ENCODE measurements at places on chromosomes 13 and 19.
A peak's percentile ranks its signal among the peaks of the same experiment; 100 is the strongest.

DNA sequence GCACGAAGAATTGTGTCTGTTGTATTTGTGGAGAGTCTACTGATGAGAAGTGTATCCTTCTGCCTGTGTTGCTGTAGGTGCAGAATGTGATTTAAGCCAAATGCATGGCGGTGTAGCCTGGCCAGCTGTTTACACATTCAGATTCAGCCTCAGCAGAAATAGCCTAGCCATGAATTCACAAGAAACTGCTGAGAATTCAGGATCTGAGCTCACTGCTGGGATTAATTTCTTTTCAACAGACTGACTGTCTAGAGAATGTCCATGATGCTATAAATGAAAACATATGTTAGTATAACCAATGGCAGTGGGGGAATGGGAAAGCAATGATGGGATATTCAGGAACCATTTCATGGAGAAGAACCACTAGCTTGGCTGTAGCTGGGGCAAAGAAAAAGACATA is 77.4 kb upstream of the RNF113B start:
- peaks cover 46% of the 10 kb centered on the region for H3K4me1 ChIP-seq
- H3K4me3 ChIP-seq = no peak overlapping the region
- peak overlapping the region; percentile 75 for H3K27ac ChIP-seq
- no peaks in the 10 kb centered on the region for H3K36me3 ChIP-seq
- DNase-seq = peak; percentile 63

DNA sequence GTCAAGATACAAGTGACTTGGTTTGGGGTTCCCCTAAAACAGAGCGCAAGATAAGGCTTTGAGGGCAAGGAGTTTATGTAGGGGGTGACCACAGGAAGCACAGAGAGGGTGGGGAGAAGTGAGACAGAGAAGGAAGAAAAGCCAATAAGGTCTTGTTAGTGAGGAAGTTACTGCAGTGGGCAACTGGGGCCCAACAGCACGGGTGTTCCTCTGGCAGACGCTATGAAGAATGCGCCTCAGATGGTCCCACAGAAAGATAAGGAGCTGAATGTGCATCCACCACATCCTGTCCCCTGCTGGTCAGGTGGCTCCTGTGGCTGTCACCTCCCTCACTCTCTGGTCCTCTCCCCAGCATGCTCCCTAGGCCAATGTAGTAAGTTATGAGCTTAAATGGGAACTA is 333.5 kb downstream of the TSHZ3 start:
- DNase-seq = no peak
- no peaks in the 10 kb centered on the region for H3K4me1 ChIP-seq
- H3K27me3 ChIP-seq = no peaks in the 10 kb centered on the region

- no peak overlapping the region for H3K4me3 ChIP-seq
- H3K27me3 ChIP-seq = no peaks in the 10 kb centered on the region
- DNase-seq = no peak
- H3K27ac ChIP-seq = no peak overlapping the region
- peaks cover 6% of the 10 kb centered on the region for H3K36me3 ChIP-seq
Observed at GRCh38 chr19:10876459-10877240, 5.3 kb downstream of the CARM1 start.

DNA sequence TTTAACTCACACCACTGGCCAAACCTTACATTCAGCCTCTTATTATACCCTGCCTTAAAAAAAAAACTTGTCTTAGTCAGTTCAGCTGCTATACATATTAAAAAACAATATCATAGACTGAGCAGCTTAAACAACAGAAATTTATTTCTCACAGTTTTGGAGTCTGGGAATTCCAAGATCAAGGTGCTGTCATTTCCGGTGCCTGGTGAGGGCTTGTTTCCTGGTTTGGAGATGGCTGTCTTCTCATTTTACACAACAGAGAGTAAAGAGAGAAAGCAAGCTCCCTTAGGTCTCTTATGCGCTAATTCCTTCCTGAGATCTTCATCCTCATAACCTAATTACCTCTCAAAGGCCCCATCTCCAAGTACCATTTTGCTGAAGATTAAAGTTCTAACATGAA is 769.2 kb downstream of the DIAPH3 start:
- no peak overlapping the region for H3K4me3 ChIP-seq
- no peaks in the 10 kb centered on the region for H3K27me3 ChIP-seq
- no peaks in the 10 kb centered on the region for H3K4me1 ChIP-seq
- no peaks in the 10 kb centered on the region for H3K36me3 ChIP-seq

- H3K36me3 ChIP-seq = no peaks in the 10 kb centered on the region
- no peak overlapping the region for H3K27ac ChIP-seq
- no peak for DNase-seq
- H3K4me1 ChIP-seq = no peaks in the 10 kb centered on the region
- H3K4me3 ChIP-seq = no peak overlapping the region
Observed at GRCh38 chr13:52899206-52899605, 50.8 kb upstream of the PCDH8 start.

GRCh38 chr13:112207129-112207528 is 140.2 kb downstream of the SOX1 start:
- DNase-seq = no peak
- no peak overlapping the region for H3K4me3 ChIP-seq
- no peaks in the 10 kb centered on the region for H3K4me1 ChIP-seq
- peaks cover 86% of the 10 kb centered on the region for H3K27me3 ChIP-seq

- peak; percentile 66 for DNase-seq
- peak overlapping the region; percentile 83 for H3K27ac ChIP-seq
- no peaks in the 10 kb centered on the region for H3K36me3 ChIP-seq
- H3K27me3 ChIP-seq = no peaks in the 10 kb centered on the region
- H3K4me1 ChIP-seq = peaks cover 29% of the 10 kb centered on the region
- no peak overlapping the region for H3K4me3 ChIP-seq
Observed at GRCh38 chr13:29619995-29620394, 24.5 kb upstream of the SLC7A1 start.

DNA sequence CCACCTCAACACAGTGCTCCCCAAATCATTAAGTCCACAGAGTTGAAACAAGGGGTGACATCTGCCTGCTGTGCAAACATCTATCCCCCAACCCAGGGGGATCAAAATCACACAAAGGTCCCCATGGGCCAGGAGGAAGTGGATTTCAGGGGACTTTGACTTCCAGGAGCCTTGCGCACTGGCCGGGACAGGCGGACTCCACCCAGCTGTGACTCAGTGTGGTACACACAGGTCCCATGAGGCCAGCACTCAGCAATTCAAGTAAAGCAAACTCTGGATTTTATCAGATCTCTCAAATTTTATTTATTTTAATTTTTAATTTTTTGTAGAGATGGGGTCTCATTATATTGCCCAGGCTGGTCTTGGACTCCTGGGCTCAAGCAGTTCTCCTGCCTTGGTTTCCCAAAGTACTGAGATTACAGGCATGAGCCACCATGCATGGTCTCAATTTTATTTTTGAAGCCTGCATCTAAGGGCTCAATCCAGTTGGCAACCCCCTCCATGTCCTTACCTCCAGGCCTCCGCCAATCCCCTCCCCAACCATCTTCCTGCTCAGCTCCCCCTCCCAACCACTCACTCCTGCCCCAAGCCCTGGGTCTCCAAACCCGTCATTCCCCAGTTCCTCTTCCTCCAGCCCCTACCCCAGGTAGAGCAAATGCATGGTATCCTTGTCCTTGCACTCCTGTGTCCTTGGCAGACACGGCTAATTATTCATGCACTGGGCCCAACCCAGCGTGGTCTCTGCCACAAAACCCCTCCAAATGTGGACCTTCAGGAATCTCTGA is 18.2 kb downstream of the ARHGAP33 start:
- peaks cover 23% of the 10 kb centered on the region for H3K27me3 ChIP-seq
- no peaks in the 10 kb centered on the region for H3K4me1 ChIP-seq
- no peak overlapping the region for H3K4me3 ChIP-seq
- DNase-seq = no peak
- no peak overlapping the region for H3K27ac ChIP-seq
- H3K36me3 ChIP-seq = no peaks in the 10 kb centered on the region

DNA sequence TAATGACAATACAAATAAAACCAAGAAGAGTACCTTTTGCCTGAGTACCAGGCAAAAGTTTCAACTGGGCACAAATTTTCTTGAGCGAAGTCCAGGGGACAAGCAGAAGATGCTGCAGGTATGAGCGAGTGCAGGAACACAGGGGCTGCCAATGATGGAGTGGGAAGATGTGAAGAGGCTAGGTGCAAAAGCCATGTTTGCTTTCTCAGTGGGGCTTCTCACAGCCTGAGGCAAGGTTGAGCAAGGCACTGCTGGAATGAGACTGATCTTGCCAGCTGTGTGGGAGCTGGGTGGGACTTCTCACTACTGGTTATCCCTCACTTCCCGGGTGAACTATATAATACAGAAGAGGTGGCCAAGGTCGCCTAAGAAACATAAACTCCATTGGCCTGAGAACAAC is 1200.7 kb downstream of the SLITRK1 start:
- no peaks in the 10 kb centered on the region for H3K36me3 ChIP-seq
- no peak overlapping the region for H3K4me3 ChIP-seq
- no peak overlapping the region for H3K27ac ChIP-seq
- no peak for DNase-seq
- no peaks in the 10 kb centered on the region for H3K27me3 ChIP-seq

GRCh38 chr19:47013041-47013517 is 6.6 kb upstream of the NPAS1 start:
- H3K36me3 ChIP-seq = no peaks in the 10 kb centered on the region
- no peak overlapping the region for H3K4me3 ChIP-seq
- DNase-seq = peak; percentile 83

DNA sequence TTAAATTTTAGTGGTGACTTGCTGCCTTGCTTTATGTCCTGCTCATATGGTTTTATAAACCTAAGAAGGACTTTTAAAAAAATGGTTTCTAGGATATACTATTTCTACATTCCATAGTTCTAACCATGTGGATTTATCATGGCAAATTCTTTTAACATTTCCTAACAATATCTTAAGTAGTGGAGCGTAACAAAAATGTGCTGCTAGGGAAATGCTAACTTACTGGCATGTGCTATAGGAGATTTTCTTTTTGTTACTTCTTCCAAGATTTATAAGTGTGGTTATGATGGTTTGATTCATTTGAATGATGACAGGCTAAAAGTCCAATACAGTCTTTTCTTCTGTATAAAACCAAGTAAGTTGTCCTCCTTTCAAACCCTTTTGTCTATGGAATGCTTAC is 713.7 kb downstream of the SLITRK1 start:
- no peaks in the 10 kb centered on the region for H3K4me1 ChIP-seq
- no peak overlapping the region for H3K4me3 ChIP-seq
- no peaks in the 10 kb centered on the region for H3K36me3 ChIP-seq
- no peak for DNase-seq
- no peaks in the 10 kb centered on the region for H3K27me3 ChIP-seq

DNA sequence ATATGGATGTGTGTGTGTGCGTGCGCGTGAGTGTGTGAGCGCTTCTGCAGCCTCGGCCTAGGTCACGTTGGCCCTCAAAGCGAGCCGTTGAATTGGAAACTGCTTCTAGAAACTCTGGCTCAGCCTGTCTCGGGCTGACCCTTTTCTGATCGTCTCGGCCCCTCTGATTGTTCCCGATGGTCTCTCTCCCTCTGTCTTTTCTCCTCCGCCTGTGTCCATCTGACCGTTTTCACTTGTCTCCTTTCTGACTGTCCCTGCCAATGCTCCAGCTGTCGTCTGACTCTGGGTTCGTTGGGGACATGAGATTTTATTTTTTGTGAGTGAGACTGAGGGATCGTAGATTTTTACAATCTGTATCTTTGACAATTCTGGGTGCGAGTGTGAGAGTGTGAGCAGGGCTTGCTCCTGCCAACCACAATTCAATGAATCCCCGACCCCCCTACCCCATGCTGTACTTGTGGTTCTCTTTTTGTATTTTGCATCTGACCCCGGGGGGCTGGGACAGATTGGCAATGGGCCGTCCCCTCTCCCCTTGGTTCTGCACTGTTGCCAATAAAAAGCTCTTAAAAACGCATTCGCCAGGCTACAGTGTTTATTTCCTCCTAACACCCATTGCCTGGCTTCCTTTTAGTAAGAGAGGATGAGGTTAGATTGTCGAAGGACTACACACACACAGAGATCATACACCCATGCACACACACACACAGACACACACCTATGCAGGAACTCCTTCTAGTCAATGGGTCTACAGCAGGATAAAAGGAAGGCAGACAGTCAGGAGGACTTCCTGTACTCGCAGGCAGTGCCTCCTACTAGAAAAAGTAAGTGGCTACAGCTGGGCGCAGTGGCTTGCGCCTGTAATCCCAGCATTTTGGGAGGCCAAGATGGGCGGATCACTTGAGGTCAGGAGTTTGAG is 7.1 kb downstream of the FOSB start:
- H3K27ac ChIP-seq = no peak overlapping the region
- H3K36me3 ChIP-seq = no peaks in the 10 kb centered on the region
- H3K4me3 ChIP-seq = no peak overlapping the region

DNA sequence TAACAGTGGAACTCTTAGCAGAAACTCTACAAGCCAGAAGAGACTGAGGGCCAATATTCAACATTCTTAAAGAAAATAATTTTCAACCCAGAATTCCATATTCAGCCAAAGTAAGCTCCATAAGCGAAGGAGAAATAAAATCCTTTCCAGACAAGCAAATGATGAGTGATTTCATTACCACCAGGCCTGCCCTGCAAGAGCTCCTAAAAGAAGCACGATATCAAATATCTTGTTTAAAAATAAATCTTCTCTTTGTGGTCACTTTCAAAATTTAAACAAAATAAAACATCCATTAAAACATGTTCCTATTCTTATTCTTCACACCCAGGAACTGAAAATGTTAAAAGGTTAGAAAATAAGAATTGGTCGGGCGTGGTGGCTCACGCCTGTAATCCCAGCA is 13.7 kb downstream of the MICU2 start:
- no peak overlapping the region for H3K27ac ChIP-seq
- no peaks in the 10 kb centered on the region for H3K27me3 ChIP-seq
- H3K36me3 ChIP-seq = no peaks in the 10 kb centered on the region
- no peak overlapping the region for H3K4me3 ChIP-seq

GRCh38 chr13:110261166-110262081 is 45.5 kb downstream of the COL4A1 start:
- no peak for DNase-seq
- peaks cover 71% of the 10 kb centered on the region for H3K4me1 ChIP-seq
- H3K27ac ChIP-seq = 0 out of 2 replicates have a peak overlapping the region, but pooled peaks have one; percentile 6
- H3K27me3 ChIP-seq = no peaks in the 10 kb centered on the region
- H3K36me3 ChIP-seq = peaks cover 21% of the 10 kb centered on the region

DNA sequence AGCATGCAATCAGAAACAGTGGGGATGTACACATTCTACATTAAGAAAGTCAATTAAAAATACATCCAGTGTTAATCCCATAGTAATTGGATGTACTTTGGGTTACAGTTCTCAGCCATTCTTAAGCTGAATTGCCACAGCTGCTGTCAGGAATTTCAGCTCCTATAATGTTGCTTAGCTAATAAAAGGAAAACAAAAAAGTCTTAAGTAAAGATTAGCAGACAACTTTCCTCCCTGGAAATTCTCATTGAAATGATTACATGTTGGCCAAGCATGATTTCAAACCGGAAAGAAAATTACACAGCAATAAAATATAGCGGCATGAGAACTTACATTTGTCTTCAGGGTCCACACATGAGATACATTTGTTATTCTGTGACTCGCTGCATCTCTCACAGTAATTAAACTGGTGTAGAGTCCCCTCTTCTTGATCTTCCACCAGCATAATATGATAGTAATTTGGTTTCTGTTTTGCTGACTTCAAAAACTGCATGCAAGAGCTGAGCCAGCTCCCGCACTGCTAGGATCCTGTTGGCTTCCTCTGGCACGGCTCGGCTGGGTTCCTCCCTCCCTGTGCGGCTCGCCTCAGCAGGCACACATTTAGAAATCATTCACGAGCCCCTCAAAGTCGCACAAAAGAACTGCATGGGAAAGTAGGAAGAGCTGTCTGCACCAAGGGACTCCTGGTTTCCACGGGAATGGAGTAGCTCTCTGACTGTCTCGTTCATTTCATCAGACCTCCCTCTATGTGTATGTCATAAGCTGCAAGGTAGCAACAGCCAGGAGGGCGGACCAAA is at the start of gene HTR2A:
HTR2A (minus strand) TSS at position 713 of the 797 bp plus-strand sequence. CDS start 1,147 bp downstream, outside the sequence.
- no peak within 1 kb of the TSS for H3K4me3 ChIP-seq
- no peak within 1 kb of the TSS for H3K27ac ChIP-seq
- no peaks in the 10 kb centered on the region for H3K36me3 ChIP-seq
- H3K4me1 ChIP-seq = peaks cover 7% of the 10 kb centered on the region
- peaks cover 31% of the 10 kb centered on the region for H3K27me3 ChIP-seq
- no peak for DNase-seq

Measured in SJSA1 (cell line).